ENCODE measurements at places on chromosomes 5 and 9.

GRCh38 chr9:75907329-75907728 lies 16.9 kb downstream of the PCSK5 start:
- DNase-seq = no peak

DNA sequence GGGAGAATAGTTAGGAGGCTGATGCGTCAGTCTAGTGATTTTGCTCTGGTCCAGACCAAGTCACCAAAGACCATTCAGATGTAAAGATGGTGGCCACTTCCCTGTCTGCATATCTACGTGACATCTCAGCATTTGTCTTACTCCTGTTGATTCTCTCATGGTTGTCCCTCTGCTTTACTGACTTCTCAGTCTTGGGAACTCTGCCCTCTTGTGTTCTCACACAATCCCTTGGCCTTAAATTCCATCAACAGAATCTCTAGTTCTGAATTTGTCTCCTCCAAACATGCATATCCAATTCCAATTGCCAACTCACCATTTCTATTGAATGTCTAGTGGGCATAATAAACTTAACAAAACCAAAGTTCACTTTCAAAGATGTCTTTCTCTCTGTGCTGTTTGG lies 147.8 kb downstream of the SLC24A2 start:
- DNase-seq = no peak

DNA sequence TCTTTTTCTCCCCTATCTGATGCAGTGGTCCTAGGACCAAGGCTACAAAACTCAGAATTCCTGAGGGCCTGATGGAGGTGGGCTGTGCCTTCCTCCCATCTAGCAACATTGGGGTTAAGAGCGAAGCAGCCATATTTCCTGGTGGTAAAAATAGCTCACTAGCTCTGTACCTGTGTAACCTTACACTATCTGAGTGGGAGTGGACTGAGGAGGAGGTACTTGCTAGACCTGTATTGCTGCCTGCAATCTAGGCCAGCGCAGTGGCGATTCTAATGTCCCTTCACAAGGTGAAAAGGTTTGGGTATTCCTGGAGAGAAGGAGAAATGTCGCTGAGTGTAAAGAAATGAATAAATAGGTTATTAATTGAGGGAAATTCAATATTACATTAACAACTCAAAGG lies 80.2 kb upstream of the LIFR start:
- no peak for DNase-seq

GRCh38 chr9:128384801-128385495 lies 13.8 kb downstream of the URM1 start:
- DNase-seq = no peak

DNA sequence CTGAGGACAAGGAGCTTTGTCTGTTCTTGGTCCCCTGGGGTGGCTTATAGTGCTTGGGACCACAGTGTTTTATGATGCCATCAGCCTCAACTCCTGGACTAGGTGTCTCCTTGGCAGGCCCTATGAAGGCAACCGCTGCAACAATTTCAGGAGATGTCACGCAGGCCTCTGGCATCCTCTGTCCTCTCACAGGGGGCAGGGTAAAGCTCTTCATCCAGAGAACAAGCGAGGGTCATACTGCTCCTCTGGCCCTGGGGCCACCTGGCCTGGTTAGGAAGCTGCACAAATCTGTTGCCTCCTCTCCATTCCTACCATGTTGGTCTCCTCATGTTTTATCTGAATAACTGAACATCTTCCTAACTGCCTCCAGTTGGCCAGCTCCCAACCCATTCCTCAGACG lies 148.9 kb upstream of the SPEF2 start:
- DNase-seq = no peak

GRCh38 chr5:136642976-136643375 lies 277.6 kb upstream of the TRPC7 start:
- no peak for DNase-seq

DNA sequence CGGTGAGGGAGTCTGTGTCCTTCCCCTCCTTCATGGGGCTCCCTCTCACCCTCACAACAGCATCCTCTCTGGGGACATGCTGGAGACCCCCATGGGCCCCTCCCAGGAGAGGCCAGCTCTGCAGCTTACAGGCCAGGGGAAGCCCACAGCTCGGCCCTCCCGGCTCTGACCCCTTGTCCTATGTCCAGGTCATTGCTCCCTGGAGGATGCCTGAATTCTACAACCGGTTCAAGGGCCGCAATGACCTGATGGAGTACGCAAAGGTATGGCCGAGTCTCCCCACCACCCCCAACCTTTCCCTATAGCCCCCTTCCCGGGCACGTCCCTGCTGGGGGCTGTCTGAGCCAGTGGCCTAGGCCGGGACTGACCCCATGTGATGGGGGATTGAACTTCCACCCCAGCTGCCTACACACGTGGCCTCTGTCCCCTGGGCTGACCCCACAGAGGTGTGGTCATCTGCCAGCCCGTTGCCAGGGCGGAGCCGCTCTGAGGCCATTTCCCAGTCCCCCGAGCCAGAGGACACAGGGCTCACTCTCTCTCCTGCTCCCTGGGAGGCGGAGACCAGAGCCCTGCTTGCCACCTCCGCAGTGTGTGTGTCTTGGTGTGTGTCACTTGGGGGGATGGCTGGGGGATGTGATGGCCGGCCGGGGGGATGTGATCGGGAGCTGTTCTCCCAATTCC lies 21.9 kb downstream of the ASS1 start:
- no peak for DNase-seq

DNA sequence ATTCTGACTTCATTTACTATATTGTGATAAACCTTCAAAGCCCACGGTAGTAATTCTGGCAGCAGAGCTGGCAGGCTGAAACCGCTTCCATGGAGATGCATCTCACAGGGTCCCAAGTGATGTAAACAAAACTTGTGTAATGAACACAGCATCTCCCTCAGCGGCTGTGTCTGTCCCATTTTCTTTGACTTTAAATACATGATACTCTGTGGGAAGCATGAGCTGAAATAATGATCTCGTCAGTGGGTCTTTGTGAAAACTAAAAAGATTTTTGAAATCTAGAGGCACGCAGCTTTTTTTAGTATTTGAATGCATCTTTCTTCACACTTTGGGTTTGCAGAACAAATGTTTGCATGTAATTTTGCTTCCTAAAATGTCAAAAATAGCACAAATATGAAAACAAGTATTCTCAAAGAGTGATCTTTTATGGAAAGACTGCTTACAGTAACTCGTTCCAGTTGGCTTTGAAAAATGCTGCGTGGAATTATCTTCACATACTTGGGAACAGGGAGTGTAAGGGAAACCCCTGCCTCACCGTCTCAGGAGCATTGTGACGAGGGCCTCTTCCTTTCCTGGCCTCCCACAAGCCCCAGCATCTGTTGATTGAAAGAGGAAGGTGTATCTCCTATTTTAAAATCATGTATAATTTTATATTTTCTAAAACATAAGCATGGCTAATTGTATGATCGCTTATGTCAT lies 18.1 kb upstream of the LPCAT1 start:
- no peak for DNase-seq

DNA sequence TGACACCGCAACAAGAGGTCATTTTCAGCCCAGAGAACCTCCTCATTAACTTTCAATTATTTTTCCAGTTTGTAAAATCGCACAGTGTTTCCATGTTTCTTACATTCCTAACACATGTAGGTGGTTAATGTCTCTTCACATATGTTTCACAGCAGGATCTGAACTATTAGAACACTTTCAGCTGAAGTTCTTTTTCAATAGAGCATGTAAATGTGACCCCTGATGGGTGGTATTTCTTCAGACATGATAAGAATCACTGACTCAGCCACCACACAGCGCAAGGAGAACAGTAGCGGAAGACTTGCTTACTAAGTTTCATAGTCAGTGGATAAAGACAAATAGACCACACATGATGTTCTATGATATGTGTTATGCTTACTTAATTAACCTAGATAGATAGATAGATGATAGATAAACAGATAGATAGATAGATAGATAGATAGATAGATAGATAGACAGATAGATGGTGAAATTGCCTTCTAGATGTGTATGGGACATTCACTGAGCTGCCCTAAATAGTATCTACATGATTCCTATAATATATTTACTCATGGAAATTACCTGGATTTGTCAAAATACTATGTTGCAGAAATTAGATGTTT lies 1992.1 kb upstream of the NUDT12 start:
- no peak for DNase-seq

GRCh38 chr9:133508046-133508445 lies 16.7 kb downstream of the MYMK start:
- DNase-seq = no peak

DNA sequence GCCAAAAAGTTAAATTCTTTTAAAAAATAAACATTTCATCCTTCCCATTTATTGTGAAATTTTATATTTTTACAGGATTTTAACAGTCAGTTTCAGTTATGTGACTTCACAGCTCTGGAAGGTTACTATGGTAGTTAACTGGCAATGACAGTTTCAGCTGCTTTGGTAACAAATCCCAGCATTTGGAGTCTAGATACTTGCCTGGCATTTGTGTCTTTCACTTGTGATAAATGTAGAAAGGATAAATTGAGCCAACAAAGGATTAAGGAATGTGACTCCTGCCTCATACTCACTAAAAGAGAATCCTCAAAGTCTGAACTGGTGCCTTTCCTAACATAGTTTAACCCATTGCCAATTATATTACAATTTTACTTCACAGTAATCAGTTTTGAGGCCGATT lies 315.5 kb downstream of the FER start:
- no peak for DNase-seq

DNA sequence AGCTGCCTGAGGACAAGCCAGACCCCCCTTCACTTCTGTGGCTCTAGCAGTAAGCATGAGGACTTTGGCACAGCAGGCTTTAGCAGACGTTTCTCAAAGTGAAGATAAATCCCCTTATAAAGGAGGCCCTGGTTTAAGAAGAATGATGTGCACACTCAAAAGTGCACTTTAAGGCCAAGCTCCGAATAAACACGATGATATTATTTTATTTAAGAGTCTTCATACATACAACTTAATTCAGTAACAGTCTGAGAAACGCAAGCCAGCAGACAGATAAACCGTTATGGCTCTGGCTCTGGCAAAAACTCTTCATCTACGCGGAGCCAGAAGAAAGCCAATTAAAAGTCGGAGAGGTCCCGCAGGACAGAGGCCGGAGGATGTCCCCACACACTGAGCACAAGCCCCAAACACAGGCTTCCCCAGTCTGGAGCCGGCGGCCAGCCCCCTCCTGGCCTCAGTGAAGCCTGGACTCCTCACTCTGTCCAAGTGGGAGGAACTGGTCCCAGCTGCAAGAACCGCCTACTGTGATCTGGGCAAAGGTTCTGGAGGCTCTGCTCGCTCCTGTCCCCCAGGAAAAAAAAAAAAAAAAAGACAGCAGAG lies 44.6 kb downstream of the ADAMTS2 start:
- no peak for DNase-seq

DNA sequence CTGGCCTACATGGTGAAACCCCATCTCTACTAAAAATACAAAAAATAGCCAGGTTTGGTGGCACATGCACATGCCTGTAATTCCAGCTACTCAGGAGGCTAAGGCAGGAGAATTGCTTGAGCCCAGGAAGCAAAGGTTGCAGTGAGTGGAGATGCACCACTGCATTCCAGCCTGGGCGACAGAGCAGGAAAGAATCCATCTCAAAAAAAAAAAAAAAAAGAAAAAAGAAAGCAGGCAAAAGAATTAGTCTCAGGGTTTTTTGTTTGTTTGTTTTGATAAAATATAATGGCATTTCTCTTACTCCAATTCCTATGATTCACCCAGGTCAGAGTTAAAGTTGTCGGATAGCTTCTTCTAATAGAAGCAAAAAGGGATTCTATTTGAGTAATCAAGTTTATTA lies 67.0 kb upstream of the ATG10 start:
- DNase-seq = no peak

- no peak for DNase-seq
Observed at GRCh38 chr9:133359399-133360175, 3.2 kb downstream of the SURF2 start.

GRCh38 chr9:89891591-89892304 lies 286.9 kb downstream of the GADD45G start:
- DNase-seq = no peak

GRCh38 chr9:10048994-10049393 lies 563.8 kb downstream of the PTPRD start:
- DNase-seq = no peak

DNA sequence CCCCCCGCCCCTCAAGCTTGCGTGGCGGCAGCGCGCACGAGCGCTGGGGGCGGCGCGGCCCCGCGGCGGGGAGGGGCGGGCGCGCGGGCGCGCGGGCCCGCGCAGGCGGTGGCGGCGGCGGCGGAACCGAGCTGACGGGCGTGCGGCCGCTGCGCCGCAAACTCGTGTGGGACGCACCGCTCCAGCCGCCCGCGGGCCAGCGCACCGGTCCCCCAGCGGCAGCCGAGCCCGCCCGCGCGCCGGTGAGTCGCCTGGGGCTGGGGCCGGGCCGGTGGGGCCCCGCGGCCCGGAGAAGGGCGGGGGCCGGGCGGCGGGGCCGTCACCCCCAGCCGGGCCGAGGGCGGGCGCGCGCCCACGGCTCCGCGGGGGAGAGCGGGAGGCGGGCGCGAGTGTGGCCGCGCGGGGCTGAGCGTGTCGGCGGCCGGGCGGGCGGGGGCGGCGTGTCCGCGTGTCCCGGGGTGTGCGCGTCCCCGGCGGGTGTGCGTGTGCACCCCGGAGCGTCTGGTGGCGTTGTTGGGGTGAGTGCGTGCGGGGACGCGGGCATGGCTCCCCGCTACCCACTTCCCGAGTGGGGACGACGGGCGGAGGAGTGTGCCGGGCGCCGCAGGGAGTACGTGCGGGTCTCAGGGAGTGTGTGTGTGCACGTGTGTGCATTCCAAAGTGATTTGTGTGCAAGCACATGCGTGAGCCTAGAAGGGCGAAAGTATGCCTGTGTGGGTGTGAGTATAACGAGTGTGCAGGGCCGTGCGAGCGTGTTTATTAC lies at the start of gene NEK6:
NEK6 (plus strand) TSS at position 106 of the 763 bp plus-strand sequence. CDS start 44,016 bp downstream, outside the sequence.
- no peak for DNase-seq

GRCh38 chr5:172598251-172599203 lies 42.5 kb upstream of the NEURL1B start:
- no peak for DNase-seq

DNA sequence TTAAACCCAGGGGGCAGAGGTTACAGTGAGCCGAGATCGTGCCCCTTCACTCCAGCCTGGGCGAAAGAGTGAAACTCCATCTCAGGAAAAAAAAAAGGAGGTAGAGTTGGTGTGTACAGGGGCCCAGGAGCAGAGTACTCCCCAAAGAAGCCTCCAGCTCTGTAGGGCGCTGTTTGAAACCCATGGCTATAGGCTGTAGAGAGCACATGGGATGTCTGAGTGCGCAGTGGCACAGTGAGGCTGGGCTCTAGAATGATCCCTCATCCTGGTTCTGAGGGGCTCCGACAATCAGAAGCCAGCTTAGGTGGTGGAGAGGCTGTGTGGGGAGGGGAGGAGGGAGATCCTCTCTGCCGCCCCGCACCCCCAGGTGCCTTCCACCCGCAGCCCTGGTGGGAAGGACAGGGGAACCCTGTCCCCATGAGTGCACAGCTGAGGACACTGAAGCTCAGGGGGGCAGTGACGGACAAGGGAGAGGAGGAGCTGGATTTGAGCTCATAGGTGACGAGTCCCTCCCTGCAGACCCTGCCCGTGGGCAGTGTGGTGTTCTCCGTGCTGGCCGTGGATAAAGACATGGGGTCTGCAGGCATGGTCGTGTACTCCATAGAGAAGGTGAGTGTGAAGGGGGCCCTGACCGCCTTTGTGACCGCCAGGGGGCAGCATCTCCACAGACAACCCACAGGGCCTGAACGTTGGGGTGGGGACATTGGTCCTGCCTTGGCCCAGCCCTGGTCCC lies 24.6 kb downstream of the CDHR2 start:
- DNase-seq = no peak
